ENCODE measurements at places on chromosomes 2 and 18.

DNA sequence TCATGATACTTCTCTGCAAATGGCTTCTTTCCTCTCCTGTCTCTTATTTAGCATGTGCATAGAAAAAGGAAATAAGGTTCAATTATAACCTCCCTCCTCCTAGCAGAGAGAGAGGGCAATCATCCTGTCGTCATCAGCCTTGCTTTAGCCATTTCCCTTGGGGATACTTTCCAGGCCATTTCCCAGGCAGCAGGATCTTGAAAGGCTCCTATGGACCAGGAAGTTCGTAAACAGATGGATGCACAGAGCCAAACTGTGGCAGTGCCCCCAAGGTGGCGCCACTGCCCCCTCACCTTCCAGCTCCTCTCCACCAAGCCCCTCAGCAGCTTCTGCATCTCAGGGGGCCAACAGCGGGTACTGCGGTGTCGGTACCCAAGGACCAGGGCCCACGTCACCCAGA, 157.4 kb downstream of the DTNA start:
- DNase-seq: no peak

DNA sequence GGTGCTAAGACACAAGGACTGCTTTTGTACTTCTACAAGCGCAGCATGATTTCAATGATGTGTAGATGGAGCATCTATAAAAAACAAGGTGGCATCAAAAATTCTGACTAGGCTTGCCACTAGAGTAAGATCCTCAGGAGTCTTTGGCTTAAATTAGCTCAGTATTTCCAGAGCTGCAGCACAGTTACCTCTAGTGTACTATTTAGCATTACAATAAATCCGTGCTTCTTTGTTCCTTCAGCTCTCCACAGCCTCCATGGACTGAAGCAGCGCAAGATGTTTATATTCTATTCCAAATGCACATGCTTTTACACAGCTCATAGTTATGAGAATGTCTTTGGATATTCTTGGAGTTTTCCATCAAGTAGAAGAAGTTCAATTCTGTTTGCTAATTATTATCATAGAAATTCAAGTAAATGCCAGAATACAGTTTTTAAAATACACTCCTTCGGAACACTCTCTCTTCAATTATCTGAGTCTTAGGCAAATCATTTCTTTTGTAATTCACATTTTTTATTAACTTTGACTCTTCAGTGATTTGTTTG, 1133.0 kb upstream of the LRRTM1 start:
- no peak for DNase-seq

DNA sequence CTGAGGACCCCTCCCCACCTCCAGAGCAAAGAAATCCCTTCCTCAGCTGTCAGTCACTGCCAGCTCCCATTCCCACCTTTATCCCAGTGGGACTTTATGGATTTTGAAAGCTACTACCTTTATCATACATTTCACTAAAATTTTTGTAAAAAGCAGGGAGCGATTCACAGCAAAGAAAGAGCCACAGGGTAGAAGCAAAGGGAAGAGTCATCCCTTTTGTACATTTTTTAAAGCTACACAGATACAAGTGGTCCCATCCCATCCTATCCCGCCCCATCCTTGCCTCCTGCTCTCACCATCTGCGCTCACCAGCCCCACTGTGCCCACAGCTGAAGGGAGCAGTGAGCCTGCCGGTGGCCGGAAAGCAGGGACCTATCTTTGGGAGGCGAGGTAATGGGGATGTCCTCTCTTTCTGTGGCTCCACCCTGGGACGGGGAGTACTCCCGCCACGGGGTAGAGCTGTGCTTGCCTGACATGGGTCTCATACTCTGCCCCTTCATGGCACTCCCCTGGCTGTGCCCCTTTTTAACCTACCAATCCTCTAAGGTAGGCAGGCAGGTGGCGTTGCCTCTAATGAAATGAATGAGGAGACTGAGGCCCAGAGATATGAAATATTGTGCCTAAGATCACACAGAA, 13.2 kb downstream of the SH2D6 start:
- no peak for DNase-seq

DNA sequence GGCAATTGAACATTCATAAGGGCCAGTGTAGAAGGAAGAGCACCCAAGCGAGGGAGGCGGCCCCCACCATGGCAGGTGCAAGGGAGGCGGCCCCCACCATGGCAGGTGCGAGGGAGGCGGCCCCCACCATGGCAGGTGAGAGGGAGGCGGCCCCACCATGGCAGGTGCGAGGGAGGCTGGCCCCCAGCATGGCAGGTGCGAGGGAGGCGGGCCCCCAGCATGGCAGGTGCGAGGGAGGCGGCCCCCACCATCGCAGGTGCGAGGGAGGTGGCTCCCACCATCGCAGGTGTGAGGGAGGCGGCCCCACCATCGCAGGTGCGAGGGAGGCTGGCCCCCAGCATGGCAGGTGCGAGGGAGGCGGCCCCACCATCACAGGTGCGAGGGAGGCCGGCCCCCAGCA, 24.7 kb upstream of the GPC1 start:
- no peak for DNase-seq

DNA sequence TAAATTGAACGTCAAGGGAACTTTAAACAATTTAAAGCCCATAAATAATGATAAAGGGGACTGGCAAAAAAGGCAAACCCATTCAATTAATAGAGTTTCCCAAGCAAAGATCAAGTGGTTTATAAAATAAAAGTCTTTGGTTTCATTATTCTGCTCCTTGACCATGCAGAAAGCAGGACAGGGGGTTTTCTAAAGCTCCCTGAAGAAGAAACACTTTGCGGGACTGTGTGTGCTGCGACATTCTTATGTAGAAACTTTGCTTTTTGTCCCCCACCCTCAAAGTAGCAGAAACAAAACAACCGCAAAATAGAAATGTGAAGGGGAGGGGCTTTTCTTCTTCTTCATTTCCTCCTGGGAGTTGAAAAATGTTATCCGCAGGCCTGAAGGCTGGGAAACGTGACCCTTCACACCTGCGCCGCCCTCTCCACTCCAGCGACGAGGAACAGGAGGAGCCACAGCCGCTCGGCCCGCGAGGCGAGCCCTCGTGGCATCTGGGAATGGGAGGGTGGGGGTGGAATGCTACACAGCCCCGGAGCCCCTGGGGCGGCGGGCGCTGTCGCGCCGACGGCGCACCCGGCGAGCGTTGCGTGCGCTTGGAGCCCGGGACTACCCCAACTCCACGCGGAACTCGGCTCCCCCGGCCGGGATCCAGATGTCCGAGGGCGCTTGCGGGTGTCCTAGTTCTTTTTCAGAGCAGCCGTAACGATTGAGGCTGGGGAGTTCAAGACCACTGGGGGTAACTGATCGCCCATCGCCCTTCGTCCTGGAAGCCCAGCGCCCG, 4.3 kb upstream of the GBX2 start:
- DNase-seq: no peak

DNA sequence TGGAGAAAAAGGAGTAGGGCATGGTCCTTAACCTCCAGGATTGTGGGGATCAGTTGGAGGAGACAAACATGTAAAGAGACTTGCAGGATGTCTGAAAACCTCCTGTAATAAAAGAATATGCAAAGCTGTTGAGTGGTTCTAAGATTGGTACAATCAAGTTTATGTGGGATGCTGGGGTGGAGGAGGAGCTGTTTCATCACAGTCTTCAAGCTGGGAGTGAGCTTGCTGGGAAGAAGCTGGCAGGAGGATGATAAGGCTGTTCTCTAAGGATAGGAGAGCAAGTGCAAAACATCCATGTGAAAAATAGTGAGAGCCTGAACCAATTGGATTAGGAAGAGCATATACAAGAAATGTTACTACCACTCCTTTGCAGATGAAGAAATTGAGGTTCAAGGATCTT, 161.9 kb upstream of the CRIM1 start:
- no peak for DNase-seq

DNA sequence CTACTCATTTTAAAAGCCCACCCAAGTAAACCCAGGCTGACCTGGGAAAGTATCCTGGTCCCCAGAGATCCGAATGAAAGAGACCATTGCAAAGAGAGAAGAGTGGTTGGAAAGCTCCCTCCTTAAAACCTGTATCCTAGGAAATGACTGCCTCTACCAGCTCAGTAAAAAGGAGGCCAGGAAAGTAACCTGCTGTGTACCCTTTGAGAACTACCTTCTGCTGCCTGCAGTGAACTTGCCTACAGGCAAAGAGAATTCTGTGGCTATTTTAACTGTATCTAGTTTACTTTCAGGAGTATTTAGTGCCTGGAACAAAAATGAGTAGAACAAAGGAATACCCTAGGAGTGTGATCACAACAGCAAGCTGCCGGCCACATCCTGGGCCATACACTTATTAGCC, 641.7 kb upstream of the NRXN1 start:
- DNase-seq: no peak

DNA sequence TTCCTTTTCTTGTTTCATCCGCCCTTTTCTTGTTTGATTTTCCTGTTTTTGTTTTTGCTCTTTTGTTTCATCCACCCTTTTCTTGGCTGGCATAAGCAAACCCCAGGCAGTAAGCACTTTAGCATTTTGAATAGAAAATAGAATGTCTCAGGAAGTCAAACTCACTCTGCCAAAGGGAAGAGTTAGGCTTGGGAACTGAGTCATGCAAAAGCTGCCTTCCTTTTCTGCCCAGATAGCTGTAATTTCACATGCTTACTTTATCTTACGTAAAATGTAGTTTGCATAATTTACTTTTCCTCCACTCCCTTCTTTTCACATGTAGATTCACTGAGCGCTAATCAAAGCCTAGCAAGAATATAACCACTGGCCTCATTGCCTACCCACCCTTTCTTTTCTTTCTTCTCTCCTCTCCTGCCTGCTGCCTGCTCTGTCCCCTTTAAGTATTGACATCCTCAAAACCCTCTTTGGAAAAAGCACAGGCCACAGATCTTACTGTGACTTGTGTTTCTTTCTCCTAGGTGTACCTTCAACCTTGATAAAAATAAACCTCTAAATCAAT, 48.4 kb downstream of the CNGA3 start:
- DNase-seq: no peak

GRCh38 chr18:63365876-63366212, 1.2 kb downstream of the KDSR start:
- DNase-seq: no peak

DNA sequence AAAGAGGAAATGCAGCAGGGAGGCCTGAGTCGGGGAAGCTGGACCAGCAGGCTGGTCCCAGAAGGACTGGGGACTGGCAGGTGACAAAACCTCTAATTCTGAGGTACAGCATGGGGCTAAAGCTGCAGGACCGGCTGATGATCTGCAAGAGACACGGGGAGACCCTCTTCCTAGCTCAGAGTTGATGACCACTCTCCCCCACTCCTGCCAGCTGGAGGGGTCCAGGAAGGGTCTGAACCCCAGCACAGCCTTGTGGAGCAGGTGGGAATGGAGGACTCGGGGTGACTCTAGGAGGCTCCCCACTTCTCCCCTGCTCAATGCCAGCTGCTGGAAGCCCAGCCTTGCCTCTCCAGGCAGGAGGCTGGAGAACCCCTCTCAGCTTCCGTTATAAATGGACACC, 67.7 kb downstream of the TWIST2 start:
- DNase-seq: no peak

DNA sequence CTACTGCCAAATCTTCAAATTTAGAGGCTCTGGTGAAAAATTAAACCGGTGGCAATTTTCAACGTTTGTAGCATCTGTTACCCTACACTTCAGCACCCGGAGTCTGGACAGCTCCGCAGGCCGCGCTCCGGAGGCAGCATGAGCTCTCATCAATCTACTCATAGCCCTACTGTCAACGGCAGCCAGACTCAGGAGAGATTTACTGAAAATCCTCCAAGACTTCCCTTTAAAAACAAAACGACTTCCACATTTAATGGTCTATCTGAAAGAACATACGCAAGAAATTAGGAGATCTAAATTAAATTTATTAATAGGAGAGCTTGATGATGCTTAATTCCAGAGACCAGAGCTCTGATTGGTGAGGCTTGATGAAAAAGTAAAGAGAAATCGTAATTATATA, 970 bp upstream of the ADCYAP1 start:
- DNase-seq: no peak

GRCh38 chr2:43269706-43270105, 43.3 kb upstream of the ZFP36L2 start:
- no peak for DNase-seq

DNA sequence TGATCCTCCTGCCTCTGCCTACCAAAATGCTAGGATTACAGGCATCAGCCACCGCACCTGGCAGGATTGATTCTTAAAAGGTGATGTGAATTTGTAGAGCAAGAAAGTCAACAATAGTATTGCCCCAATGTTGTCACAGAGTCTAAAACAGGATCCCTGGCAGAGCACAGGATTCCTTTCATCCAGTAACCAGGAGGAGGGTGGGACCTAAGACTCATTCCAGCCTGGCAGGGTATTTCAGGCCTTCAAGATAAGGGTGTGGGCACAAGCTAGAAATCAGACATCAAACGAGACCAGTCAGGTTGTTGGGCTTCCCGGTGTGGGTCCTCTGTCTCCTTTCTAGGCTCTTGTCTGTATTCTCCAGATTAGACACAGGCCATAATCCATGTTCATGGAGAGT, 511.4 kb downstream of the BCL11A start:
- no peak for DNase-seq

- no peak for DNase-seq
These were observed 187.2 kb upstream of the NOL4 start for GRCh38 chr18:34411952-34412351.

DNA sequence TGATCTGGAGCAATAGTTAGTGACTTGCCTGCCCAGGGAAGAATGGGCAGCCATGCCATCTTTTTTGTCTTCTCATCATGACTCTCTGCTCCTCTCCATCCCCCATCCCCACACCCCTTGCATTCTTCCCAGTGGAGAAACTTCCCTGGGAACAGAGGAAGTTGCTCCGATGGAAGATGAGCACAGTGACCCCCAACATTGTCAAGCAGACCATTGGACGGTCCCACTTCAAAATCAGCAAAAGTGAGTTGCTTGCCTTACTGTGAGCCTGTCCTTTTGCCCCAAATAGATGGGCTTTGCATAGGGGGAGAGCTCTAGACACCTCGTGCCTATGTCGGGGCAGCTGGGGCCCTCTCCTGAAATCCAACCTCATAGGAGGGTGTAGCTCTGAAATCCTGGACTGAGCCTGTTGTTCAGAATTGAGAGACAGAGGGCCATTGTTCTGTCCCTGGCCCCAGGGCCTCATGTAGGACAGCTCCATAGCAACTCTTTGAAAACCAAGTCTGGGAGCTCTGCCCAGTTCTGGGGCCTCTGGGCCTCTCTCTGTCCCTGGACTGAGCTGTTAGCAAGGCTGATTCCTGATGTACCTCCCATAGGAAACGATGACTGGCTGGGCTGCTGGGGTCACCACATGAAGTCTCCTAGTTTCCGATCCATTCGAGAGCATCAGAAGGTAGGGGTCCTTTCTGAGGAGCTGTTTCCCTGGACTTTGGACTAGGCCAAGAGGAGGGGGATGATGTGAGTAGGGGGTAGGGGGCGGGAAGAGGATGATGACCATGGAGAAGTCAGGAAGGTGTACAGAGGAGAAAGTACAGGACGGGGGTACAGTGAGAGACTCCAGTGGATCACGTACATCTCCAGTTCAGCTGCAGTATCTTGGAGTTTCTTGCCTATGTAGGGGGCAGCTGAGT, 35.2 kb downstream of the TTLL4 start:
- no peak for DNase-seq

DNA sequence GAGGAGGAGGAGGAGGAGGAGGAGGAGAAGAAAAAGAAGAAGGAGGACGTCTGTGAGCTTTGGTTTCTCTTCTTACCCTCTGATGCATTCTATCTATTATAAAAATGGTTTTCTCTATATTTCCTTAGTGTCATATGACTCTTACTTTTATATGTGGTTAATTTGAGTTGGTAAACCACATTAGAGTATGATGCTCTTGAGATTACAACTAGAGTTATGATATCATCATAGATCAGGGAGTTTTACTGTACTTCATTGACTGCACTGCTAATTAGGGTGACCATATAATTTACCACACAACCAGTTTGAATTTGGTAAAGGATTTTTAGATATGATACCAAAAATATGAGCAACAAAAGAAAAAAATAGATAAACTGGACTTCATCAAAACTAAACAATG, 166.4 kb downstream of the ZNF385B start:
- no peak for DNase-seq

GRCh38 chr2:36438449-36438977, 82.9 kb downstream of the CRIM1 start:
- DNase-seq: no peak

Data from stimulated activated CD4-positive, alpha-beta T cell treated with anti-CD3 and anti-CD28 coated beads, TNF-alpha, amount 100 ng/mL, for 1 hour (primary cell).